ENCODE measurements at places on chromosomes 13 and 19.
A peak's percentile ranks its signal among the peaks of the same experiment; 100 is the strongest.

DNA sequence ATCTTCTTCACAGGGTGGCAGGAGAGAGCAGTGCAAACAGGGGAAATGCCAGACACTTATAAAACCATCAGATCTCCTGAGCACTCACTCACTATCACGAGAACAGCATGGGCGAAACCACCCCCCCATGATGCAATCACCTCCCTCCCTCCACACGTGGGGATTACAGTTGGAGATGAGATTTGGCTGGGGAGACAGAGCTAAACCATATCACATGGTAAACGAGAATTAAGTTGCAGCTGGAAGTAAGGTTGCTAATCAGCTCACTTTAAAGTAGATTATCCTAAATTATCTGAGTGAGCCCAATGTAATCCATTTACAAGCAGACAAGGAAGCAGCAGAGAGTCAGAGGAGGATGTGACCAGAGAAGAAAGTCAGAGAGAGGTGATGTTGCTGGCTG is 102.2 kb upstream of the IPO5 start:
- DNase-seq, result no peak

GRCh38 chr19:54136086-54136863 is 1.3 kb upstream of the CNOT3 start:
- DNase-seq, result no peak

- DNase-seq, result no peak
These were observed 1.1 kb upstream of the FAM174C start for GRCh38 chr19:1274081-1274851.

- DNase-seq, result no peak
These were observed 11.2 kb upstream of the AKAP8 start for GRCh38 chr19:15390814-15391213.

- DNase-seq, result no peak
These were observed 2.9 kb downstream of the CCDC159 start for GRCh38 chr19:11349171-11349570.

DNA sequence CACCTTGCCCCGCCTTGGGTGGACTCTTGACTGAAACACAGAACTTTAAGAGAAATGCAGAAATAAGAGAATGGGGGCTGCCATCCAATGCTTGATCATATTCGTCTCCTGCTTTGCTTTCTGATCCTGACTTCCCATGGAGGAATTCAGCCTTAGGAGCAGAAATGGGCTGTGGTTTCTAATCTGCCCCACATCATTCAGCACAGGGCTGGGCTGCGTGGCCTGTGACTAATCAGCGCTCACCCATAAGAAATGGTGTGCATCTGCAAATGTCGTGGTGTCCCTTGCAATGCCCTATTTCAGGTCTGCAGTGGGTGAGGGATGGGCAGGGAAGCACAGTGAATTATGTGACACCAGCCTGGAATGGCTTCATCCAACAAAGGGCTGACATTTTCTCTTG is 60.7 kb upstream of the URI1 start:
- DNase-seq, result no peak

DNA sequence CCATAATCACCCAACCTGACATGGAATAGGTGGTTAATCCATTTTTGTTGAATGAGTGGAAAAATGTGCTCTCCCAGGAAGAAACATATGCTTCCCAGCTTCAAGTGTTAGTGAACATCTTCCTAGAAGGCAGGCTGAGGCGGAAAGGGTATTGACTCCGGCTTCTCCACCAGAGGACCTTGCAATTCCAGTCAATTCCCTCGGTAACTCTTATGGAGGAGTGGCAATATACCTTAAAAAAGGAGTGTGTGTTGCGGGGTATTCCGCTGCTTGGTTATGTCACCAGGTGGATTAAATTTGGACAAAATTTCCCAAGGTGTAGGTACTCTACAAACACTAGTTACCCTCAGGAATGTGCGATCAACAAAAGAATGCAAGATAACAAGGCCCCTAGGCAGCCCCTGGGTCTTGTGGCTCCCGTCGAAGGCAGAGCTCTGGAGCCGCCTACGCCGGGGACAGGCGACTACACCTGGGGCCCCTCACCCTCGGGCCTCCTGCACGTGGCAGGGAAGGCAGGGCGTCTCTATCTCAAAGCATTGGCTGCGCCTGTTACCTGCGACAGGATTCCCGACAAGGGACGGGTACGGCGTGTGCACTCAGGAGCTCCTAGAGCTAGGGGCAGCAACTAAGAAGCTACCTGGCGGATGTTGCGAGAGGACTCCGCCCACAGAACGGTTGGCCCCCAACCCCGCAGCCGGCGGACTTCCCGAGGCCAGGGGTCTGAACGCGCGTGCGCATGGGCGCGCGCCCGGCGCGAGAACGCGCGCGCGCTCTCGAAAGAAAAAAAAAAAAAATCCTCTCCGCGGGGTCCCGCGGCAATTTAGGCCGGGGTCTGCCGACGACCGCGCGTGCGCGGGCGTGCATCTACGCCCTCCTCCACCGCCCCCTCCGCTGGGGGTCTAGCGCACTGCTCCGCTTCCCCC is at the start of gene WDR87:
TSS of gene WDR87 (minus strand) at position 649 of the 923 bp plus-strand sequence. CDS start 8,355 bp downstream, outside the sequence.
- peak; percentile 93 for DNase-seq

GRCh38 chr19:46564701-46565100 is 36.4 kb upstream of the CALM3 start:
- no peak for DNase-seq

- no peak for DNase-seq
These were observed 3.8 kb upstream of the OXGR1 start for GRCh38 chr13:96998051-96998450.

DNA sequence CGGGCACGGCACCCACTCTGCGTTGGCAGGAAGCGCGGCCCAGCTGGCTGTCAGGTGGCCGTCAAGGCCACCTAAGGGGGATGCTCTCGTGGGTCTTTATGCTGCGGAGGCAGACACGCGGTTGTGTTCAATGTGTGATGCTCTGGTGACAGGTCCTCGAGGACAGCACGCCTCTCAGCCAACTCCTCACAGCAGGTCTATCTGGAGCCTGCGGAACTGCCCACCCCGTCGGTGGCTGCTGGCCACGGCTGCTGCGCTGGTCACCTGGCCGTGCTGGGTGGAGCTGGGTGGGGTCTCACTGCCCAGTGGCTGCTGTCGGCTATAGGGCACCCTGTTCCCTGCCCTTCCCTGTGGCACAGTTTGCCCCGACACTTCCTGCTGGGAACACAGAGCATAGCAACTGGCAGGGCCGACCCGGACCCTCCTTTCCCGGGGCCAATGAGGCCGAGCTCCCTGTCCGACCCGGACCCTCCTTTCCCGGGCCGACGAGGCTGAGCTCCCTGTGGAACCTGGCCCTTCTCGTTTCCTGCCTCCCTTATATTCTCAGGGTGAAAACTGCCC is 14.3 kb upstream of the F7 start:
- DNase-seq, result no peak

DNA sequence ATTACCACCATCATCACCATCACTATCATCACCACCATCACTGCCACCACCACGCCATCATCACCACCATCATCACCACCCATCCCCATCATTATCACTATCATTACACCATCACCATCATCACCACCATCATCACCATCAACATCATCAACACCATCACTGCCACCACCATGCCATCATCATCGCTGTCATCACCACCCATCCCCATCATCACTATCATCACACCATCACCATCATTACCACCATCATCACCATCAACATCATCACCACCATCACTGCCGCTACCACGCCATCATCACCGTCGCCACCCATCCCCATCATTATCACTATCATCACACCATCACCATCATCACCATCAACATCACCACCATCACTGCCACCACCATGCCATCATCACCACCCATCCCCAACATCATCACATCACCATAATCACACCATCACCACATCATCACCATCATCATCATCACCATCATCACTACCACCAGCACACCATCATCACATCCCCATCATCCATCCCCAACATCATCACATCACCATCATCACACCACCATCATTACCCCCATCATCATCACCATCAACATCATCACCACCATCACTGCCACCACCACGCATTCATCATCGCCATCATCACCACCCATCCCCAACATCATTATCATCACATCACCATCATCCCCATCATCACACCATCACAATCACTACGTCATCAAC is 61.7 kb downstream of the TUBGCP3 start:
- DNase-seq, result no peak

- DNase-seq, result no peak
These were observed 395.1 kb downstream of the FOXO1 start for GRCh38 chr13:40271271-40271885.

- DNase-seq, result no peak
These were observed 6.5 kb downstream of the RASAL3 start for GRCh38 chr19:15457701-15458484.

DNA sequence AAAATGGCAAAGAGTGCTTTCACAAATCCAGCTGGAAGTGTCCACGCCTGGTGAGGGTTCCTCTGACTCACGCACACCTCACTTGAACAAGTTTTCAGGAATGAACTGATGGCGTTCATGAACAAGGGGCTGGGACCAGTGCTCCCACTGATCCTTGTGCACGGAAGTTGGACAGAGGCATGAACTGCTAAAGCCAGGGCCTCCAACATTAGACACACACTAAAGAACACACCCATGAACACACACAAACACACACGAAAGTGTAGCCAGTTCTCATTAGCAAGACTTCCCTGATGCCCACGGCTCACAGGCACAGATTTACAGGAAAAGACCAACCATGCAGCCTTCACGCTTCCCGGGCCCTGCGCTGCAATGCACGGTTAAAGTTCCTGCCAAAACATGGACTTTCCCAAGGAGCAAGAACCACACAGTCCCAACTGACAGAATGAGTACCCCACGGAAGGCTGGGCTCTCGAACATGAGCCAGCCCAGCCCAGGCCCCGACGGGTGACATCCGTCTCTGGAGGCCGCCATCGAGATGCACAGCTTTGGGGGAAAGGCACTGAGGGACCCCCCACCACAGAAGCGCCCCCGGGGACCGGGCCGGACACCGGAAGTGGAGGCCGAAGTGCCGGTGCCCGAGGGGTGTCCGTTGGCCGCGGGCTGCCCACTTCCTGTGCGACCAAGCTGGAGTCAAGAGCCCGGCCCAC is 808 bp downstream of the DNMT1 start:
- DNase-seq, result no peak

- DNase-seq, result no peak
These were observed 2.7 kb downstream of the TBC1D4 start for GRCh38 chr13:75479102-75479740.

DNA sequence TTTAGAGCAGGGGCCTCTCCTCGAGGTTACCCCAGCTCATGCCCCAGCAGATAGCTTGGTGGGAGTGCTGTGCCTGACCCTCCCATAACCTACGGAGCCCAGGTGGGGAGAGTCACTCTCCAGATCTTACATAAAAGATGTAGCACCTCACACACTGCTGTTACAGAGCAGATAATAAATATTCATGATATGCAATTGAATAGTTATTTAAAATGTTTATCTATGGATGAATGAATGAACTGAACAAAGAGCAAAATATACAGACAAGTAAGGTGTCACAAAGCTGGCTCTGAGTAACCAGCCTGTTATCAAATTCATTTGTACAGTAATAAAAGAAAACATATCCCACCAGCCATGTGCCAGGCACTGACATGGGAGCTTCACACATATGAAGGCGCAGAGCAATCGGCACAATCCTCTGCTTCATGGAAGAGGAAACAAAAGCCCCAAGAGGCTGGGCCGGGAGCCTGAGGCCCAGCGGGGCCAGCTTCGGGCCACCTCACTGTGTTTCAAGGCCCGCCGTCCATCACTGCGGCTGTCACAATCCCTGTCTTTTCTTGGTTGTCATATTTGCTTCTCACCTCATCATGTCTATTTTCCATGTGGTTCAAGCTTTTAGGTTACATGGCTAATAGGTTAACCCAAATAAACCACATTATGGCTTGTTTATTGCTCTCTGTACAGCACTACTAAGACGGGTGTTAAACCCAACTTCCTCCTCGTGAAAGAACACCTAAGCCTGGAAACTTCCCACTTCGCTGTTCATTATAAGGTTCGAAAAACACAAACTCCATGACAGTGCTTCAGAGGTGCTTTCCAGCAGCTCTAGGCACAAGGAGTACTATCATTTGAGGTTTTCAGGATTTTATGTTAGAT is 78.4 kb downstream of the IRS2 start:
- no peak for DNase-seq

GRCh38 chr13:66489586-66489985 is 740.5 kb downstream of the PCDH9 start:
- DNase-seq, result no peak

GRCh38 chr13:112602189-112602588 is 14.2 kb upstream of the TUBGCP3 start:
- no peak for DNase-seq

DNA sequence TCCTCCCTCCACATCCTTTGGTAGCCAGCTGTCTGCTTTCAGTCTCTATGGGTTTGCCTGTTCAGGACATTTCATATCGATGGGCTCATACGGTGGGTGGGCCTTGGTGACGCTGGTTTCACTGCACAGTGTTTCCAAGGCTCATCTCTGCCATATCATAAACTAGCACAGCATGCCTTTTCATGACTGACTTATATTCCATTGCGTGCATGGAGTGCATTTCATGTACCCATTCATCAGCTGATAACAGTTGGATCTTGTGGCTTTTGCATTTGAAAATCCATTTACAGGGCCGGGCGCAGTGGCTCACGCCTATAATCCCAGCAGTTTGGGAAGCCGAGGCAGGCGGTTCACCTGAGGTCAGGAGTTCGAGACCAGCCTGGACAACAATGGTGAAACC is 69.9 kb downstream of the TDRD12 start:
- no peak for DNase-seq

- no peak for DNase-seq
These were observed 97.3 kb downstream of the FAM216B start for GRCh38 chr13:42878721-42879120.

GRCh38 chr13:97275776-97276501 is 53.8 kb downstream of the MBNL2 start:
- DNase-seq, result no peak

DNA sequence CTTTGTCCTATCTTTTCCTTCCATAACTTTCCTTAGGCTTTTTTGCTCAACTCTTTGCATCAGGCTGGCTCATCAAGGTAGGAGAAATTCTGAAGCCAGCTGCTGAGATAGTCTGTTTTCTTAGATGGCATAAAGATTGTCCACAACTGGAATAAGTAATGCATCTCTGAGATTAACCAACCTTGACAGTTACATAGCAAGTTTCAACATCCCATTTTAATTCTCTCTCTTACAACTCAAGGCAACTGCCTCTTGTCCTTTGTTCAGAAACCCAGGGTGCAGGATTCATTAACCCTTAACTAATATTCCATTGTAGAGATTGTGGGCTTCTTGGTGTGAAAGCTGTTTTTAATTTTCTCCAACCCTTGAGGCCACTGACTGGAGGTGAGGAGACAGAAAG is 239.2 kb downstream of the LACC1 start:
- DNase-seq, result no peak

GRCh38 chr13:76038920-76039716 is 403.0 kb downstream of the LMO7 start:
- DNase-seq, result no peak
